ENCODE measurements at places on chromosomes 12 and 14.

GRCh38 chr12:47725091-47725772, at the start of gene ENDOU:
TSS of gene ENDOU (minus strand) at chr12:47725490. CDS start at chr12:47725413, 77 bp downstream.
- no peak for DNase-seq

- DNase-seq, result no peak
Observed at GRCh38 chr12:48765753-48766162, 23.1 kb downstream of the ADCY6 start.

DNA sequence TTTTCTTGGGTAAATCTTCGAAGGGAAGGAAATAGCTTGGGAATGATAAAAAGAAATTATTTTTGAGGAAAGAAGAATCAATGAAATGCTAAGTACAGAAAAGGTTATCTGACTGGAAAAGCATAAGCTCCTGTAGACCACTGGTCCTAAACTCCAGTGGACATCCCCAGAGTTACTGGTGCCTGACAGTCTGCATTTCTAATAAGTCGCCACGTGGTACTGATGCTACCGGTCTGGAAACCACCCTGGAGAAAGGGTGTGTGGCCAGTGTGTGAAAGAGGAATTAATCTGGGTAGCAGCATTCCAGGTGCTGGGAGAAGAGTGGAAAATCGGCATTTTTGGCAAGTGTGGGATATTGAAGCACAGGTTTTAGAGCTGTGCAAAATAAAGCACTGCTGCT, 73.3 kb downstream of the FBXW8 start:
- DNase-seq, result no peak

DNA sequence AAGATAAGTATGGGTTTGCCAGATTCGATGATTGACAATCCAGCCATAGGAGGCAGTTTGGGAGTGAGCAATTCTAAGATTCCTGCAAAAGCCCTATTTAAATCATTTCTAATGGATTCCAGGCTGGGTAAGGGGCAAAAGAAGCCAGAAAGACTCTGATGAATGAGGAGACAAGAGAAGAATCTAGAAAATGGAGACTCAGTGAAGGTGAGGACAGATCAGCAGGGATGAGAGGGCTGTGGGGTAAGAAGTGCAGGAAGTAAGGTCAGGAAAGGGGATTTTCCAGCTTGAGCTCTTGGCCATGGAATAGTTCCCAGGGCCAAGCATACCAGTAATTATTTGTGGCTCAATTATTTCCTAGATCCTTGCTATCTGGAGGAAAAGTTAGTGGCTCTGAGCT, 87.3 kb downstream of the TMX1 start:
- no peak for DNase-seq

DNA sequence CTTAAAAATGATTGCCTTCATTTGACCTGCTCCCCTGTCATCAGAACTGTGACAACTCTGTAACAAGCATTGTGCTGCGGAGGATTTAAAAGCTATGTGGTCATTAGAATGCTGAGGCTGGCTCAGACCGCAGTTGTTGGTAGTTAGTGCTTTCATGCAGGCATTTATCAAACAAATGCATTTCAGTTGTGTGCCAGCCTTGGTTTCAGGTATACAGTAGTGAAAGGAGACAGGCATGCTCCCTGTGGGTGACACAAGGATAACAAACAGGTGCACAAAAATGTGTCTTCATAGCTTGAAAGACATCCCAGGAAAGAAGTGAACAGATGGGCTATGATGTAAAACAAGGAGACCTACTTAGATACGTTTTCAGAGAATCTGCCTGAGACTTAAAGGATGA, 60.6 kb downstream of the MARK3 start:
- no peak for DNase-seq

GRCh38 chr12:121166356-121166755, 33.7 kb downstream of the P2RX7 start:
- DNase-seq, result no peak

GRCh38 chr12:19138551-19138950, 9.0 kb downstream of the PLEKHA5 start:
- DNase-seq, result peak; percentile 35

DNA sequence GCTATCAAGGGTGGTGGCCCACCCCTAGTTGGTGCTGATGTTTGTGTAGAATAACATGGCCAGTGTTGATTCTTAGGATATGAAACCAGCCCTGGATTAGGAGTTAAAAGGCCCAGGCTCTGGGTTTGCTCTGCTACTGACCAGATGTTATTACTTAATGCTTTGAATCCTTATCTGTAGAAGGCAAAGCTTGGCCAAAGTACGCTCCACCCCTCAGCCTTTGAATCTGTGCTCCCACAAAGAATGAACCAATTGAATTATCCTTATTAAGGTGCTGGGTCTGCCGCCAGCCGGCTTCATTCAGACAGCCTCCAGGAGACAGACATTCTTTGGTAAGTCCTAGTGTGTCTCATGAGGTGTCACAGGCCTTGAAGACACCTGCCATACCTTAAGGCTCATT, 41.8 kb downstream of the AKAP3 start:
- no peak for DNase-seq

GRCh38 chr12:58034311-58034710, 92.9 kb downstream of the ATP23 start:
- DNase-seq, result peak; percentile 45

- DNase-seq, result no peak
Observed at GRCh38 chr12:17829813-17830212, 260.2 kb downstream of the RERGL start.

- no peak for DNase-seq
Observed at GRCh38 chr12:38697289-38697688, 208.1 kb downstream of the CPNE8 start.
